ENCODE measurements at places on chromosomes 2 and 18.

DNA sequence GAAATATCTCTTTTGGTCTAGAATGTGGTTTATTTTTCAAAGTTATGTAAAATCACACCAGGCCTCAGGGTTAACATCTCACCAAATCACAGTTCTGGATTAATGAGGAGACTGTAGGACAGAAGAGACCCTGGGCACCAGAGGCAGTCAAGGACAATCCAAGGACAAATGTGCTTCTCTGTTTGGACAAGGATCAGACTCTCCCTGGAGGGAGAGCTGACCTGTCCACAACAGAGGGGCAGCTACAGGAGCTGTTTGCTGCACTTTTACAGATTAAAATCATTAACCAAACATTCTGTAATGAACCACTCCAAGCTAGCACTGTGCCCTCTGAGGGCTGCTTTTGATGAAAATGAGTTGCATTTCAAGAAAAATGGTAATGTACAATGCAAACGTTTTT, 690.6 kb upstream of the SLC8A1 start:
- DNase-seq, result no peak

DNA sequence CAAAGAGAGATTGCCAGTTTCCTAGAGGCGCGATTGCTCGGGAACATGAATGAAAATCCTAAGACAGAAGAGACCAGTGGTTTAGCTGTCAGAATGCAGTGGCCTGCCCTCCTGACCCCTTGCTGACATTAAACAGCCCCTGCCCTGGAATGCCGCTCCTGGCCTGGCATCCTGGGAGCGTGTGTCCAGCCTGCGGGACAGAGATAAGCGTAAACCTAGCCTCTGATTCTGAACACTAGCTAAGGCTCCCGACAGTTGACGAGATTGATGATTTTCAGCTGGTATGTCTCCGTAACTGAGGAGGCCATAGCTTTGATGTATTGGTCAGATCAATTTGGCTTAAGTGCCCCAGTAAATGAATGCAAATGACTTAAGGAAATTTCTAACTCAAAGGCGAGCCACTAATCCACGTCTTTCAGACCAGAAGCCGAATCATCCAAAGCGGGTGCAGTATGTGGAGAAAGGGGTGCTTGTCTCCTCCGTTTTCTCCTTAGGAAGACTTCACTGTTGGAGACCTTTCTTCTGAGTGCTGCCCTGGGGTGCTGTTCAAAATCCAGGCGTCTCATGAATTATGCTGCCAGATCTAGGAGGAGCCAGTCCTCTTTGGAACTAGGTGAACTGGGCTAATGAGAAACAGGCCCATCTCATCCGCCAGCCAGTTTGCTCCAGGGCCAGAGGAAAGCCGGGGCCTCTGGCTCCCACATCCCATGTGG, 142.5 kb upstream of the L3MBTL4 start:
- DNase-seq, result no peak

DNA sequence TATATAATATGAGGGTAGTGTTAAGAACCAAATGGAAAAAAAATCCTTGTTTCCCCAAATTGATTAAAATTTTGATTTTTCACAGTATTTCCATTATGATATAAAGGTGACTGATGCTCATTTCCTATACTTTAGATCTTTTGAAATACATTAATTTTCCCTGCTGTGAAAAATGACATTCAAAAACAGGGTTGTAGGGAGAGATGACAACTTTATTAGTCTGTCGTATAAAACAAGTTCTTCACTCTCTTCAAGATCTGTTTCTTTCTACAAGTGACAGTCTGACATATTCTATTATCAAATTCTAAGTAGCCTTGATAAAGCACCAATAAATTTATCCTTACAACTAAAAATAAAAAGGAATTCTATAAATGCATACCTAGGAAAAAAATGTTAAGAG, 45.3 kb upstream of the VWC2L start:
- no peak for DNase-seq

GRCh38 chr2:85847051-85847588, 41.7 kb downstream of the ST3GAL5 start:
- DNase-seq, result no peak

DNA sequence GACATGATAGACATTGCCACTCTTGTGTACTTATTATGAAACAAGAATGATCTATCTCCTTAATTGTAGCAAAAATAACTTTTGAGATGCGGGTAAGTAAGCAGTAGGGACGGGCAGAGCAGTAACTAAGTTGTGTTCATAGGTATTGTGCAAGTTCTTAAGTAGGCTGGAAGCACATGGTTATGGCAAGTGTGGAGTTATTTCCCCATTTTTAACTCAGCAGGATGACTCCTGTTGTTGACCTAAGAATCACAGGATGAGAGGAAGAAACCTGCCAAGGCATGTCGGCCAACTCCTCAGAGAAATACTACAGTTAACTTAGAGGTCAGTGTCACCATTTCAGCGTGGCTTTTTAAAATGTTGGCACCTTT, 51.1 kb upstream of the FN1 start:
- no peak for DNase-seq

DNA sequence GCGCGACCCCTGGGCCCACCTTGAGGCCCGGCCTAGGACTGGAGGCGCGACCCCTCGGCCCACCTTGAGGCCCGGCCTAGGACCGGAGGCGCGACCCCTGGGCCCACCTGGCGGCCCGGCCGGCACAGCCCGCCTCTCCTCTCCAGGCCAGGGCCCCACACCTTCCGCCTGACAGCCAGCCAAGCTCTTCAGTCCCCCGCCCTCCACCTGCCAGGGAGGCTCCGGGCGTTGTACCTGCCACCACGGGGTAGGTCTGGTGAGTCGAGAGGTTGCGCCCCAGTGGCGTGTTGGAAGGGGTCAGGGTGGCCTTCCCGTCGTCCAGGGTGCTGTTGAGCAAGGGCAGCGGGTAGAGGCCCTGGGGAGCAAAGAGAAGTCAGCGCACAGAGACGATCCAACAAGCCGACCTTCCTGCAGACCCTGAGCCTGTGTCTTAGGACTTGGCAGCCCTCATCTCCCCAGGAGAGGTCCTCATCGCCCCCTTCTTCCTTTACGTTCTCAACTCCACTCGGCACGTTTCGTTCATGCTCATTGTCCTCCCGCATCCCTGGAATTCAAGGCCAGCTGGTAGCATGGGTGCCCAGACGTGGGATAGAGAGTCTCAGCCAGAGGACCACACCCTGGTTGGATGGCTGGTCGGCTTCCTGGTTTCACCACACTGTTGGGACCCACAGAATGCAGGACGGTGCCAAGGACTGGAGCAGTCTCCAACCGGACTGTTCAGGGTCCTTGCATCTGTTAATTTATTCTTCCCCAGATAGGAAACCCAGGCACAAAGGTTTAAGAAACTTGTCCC, 42.2 kb downstream of the PAX8 start:
- DNase-seq, result no peak

GRCh38 chr2:46402874-46403273, 76.5 kb upstream of the TMEM247 start:
- DNase-seq, result no peak

GRCh38 chr18:65659912-65660311, 90.9 kb upstream of the CDH7 start:
- no peak for DNase-seq

- peak; percentile 32 for DNase-seq
These were observed 120.2 kb downstream of the PTGR3 start for GRCh38 chr18:75088622-75089211.

GRCh38 chr18:75378376-75379315, 48.9 kb downstream of the SMIM21 start:
- no peak for DNase-seq

GRCh38 chr2:237012004-237012403, 73.7 kb upstream of the COPS8 start:
- no peak for DNase-seq

GRCh38 chr2:204197336-204198005, 260.9 kb downstream of the ICOS start:
- DNase-seq, result no peak

- DNase-seq, result no peak
These were observed 114.3 kb downstream of the DYM start for GRCh38 chr18:49345931-49346696.

DNA sequence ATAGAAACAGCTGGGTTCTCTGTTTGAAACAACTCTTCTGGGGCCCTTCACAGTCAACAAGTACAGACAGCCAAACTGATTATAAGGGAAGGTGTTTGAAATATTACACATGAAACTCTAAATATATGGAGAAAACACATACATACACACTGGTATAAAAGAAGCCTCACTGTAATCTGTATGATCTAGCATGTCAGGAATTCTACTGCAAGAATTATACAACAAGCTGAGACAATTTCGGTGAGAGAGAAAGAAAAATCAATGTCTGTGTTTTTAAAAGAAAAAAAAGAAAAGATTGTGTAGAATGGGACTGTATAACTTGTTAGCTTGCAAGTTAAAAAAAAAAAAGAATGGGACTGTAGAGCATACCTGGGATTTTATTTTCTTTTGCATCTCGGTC, 26.3 kb downstream of the IRS1 start:
- no peak for DNase-seq

- DNase-seq, result no peak
These were observed 75.3 kb upstream of the TRIB2 start for GRCh38 chr2:12641441-12641840.

DNA sequence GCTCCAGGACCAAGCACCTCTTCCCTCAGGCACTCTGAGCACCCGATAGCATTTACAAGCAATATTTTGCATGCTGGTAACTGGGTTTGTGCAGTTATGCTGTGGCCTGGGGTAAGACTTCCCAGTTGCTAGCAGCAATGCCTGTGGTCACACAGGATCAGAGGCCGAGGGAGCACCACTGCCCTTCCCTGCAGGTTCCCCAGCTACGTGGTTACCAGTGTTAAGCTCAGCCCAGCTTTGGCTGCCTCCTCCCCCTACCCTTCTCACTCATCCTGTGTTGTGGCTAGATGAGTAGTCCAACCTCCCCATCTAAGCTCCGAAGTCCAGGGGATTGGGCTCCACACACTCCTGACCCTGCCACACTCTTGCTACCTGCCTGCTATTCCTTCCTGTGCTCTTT, 141.1 kb downstream of the CELF4 start:
- no peak for DNase-seq

DNA sequence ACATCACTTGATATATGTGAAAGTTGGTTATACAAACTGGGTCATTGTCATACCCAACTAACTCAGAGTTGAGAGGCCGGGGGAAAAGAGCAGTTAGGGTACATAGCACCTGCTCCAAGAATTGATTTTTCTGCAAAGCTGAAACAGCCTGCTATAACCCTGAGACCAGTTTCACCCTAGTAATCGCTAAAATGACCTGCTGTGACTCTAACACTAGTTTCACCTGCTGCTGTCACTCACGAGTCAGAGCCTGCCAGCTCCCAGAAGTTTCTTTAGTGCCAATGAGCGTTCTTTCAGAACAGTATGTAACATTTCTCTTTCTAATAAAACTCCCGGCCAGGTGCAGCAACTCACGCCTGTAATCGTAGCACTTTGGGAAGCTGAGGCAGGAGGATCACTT, 28.0 kb downstream of the SRSF7 start:
- no peak for DNase-seq

DNA sequence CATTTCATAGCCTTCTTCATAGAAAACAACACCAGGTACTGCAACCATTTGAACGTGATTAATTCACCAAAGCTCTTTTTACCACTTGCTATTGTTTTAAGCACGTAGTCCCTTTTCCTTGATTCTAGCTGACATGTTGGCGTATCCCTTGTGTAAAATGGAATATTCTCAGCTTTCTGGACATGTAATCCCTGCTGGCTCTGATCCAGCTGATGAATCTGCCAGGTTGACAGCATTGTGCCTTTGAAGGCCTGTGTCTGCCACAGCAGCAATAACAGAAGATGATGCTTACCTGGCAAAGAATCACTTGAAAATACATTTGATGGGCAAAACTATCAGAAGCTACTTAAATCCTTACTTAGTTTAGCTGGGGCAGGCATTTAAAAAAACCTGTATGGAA, 81.0 kb upstream of the CCDC150 start:
- no peak for DNase-seq

DNA sequence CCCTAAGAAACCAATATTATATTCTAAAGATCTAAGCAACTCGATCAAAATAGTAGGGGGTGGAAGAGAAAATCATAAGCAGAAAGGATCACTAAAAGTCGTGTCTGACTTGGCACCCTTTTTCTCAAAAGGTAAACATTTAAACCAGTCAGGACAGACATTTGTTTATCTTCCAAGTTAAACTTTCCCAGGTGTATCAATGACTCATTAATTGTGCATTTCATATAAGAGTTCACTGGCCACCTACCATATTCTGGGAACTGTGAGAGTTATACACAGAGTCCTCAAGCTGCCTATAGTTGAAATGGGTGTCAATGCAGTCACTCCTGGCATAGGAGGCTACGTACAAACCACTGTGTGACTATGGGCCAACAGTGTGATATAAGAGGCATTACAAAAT, 4.8 kb upstream of the ACVR1 start:
- DNase-seq, result no peak

DNA sequence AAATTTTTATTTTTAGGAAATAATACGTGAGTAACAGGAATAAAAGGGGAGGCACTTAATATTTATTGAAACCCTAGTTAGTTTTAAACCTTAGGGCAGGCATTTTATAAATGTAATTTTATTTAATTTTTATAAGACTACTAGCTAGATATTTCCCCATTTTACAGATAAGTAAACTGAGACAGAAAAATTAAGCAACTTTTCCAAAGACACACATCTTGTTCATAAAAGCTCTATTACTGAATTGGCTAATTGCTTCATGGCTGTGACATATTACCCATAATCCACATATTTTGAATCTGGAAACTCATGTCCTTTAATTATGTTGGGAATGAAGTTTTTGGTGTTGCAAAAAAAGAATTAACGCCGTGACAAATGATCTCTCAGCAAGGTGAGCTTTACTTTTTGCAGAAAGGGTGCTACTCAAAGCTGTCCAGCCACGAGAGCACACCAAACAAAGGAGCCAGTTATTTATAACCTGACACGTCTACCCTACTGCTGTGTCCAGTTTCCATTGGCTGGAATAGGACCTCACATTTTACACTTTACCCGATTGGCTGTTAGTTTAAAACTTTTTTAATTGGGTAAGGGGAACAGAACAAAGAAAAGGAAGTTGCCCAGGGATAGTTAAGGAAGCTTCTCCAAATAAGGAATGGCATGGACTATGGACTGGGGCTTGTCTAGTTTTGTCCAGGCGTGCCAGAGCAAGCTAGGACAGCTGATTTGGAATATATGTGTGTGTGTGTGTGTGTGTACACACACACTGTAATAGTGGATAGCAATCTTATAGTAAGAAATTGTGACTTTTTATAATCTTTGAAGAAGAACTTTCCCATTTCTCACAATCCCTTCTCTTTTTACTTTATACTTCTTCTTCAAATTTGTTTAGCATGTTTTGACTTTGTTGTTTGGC, 54.2 kb downstream of the COMMD1 start:
- no peak for DNase-seq

DNA sequence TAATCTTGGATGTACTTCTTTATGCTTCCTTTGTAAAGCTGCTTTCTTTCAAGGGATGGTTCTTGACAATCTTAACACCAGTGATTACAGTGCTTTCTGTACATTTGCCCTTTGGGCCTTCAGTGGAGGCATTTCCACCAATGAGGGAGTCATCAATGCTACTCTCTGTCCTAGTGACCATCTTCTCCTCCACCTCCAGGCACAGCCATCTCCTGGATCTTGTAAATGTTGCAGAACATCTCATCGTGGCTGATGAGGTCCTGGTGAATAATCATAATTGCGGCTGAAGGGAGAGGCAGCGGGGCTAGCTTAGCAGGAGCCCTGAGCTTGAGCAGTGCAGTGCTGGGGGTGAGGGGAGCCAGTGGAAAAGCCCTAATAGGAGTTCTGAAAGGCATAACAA, 32.5 kb downstream of the IDH1 start:
- no peak for DNase-seq

GRCh38 chr2:70035344-70035844, 51.9 kb upstream of the PCBP1 start:
- no peak for DNase-seq

Measured in D721Med (cell line).